Testis (tissue), 5 donors: ENCODE measurements at places on chromosomes 13 and 19.

DNA sequence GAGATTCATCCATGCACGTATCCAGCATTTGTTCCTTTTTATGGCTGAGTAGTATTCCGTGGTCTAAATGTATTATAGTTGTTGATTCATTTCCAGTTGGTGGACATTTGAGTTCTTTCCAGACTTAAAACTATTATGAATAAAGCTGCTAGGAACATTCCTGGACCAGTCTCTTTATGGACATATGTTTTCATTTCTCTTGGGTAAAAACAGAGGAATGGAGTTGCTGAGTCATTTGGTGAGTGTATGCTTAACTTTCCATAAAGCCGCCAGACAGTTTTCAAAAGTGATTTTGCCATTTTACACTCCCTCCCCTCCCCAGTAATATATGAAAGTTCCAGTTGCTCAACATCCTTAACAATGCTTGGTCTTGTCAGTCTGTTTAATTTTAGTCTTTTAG, 116.4 kb downstream of the TSHZ3 start:
- no peak for DNase-seq

GRCh38 chr13:29567411-29567810, 28.1 kb downstream of the SLC7A1 start:
- DNase-seq: no peak

- DNase-seq: no peak
Measured at GRCh38 chr19:51220996-51221395, 3.9 kb upstream of the CD33 start.

DNA sequence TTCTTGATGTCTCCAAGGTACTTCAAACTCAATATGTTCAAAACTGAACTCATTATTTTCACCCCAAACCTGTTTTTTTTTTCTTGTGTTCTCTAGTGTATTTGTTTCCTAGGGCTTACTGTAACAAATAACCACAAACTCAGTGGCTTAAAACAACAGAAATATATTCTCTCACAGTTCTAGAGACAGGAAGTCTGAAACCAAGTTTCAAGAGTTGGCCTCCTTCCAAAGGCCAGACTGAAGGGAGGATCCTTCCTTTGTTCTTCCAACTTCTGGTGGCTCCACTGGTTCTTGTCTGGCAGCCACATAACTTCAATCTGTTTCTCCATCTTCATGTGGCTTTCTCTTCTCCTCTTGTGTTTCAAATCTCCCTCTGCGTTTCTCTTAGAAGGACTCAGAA, 62.0 kb upstream of the PDCD5 start:
- DNase-seq: no peak

DNA sequence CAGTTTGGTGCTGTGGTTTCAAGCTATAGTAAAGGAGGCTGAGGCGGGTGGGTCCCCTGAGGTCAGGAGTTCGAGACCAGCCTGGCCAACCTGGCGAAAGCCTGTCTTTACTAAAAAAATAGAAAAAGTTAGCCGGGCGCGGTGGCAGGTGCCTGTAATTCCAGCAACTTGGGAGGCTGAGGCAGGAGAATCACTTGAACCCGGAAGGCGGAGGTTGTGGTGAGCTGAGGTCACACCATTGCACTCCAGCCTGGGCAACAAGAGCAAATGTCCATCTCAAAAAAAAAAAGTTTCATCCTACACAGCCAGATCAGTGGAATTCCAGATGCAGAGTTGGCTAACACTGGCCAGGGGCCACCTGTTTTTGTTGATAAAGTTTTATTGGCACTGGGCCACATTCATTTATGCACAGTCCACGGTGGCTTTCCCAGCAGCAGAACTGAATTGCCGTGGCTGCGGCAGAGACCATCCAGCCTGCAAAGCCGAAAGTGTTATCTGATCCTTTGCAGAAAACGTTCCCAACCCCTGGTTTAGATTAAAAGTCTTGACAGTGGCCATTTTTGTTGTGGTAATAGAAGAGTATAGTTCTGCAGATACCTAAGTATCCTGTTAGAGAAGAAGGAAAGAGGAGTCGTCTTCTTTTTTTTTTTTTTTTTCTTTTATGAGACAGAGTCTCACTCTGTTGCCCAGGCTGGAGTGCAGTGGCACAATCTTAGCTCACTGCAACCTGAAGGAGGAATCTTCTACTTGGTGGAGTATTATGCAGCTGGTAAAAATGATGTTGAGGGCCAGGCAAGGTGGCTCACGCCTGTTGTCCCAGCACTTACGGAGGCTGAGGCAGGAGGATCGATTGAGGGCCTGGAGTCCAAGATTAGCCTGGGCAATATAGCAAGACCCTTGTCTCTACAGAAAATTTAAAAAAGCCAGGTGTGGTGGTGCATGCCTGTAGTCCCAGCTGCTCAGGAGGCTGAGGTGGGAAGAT, 8.7 kb downstream of the NCLN start:
- no peak for DNase-seq

DNA sequence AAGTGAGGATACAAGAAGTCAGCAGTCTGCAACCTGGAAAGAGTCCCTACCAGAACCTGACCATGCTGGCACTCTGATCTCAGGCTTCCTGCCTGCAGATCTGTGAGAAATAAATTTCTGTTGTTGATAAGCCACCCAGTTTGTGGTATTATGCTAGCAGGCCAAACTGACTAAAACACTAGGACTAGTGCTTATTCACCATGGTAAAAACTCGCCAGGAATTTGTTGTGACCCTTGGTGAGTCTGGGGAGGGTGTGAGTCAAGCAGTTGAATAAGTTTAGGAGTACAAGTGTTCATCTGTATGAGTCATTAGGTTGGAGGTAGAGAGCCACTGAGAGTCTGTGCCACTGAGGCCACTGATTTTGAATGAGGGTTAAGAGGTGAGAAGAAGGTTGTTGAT, 3.6 kb downstream of the ZIK1 start:
- no peak for DNase-seq

DNA sequence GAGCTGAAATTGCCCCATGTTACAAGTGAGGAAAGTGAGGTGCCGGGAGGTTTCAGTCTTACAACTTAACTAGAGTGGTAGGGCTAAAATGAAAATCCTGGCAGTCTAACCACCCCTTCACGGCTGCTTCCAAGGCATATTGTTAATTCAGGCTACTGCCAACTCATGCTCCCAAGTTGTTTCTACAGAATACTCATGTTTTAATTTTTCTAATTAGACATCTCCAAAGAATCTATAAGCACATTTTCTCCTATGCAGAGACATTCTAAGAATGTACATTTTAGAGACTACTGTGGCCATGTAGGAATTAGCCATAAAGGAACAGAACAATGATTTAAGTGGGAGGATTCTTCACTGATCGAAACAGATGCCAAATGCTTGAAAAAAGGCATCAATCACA, 7.0 kb upstream of the TSC22D1 start:
- DNase-seq: no peak

GRCh38 chr13:28337166-28338005, 157.5 kb downstream of the FLT1 start:
- DNase-seq: no peak

GRCh38 chr13:51849145-51850101, 4.4 kb upstream of the TMEM272 start:
- DNase-seq: peak; percentile 45

DNA sequence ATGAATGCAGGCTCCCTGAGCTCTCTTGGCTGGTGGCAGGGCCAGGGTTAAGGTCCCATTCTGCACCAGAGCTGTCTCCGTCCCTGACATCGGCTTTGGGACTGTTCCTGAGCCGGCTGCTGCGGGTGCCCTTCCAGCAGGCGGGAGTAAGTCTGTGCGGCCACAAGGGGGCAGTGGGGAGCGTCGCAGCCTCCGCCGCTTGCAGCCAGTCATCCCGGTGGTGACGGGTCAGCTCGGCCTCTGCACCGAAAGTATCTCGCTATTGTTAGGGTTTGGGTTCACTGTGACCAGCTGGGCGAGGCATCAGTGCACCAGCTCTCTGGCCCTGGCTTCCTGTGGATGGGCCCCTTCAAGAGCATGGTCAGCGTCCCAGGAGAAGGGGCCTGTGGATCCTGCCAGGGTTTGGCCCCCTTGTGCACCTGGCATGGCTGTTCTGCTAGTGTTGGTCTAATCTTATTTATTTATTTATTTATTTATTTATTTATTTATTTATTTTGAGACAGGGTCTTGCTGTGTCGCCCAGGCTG, 15.1 kb downstream of the NDUFB7 start:
- DNase-seq: peak; percentile 72

- DNase-seq: no peak
Measured at GRCh38 chr13:85651440-85651839, 147.8 kb downstream of the SLITRK6 start.

- no peak for DNase-seq
Measured at GRCh38 chr13:80499536-80500290, 158.8 kb upstream of the SPRY2 start.

GRCh38 chr13:23794267-23795161, 94.7 kb downstream of the MIPEP start:
- no peak for DNase-seq

DNA sequence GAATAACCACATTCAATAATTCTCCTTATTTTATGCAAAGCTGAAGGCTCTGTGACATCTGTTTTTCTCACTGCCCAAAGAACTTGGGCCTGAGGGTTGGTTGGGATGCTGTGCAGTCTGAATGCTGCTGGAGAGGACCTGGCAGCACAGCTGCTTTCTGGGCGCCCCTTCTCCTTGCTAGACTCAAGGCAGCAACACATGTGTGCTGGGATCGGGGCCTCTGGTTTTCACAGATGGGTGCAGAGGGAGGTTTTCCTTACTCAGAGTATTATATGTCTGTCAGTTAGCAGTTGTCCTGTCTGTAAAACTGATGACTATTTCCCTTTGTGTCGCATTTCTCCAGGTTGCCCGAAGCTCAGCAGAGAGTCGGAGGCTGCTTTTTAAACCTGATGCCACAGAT, 53.2 kb upstream of the TEX29 start:
- no peak for DNase-seq

DNA sequence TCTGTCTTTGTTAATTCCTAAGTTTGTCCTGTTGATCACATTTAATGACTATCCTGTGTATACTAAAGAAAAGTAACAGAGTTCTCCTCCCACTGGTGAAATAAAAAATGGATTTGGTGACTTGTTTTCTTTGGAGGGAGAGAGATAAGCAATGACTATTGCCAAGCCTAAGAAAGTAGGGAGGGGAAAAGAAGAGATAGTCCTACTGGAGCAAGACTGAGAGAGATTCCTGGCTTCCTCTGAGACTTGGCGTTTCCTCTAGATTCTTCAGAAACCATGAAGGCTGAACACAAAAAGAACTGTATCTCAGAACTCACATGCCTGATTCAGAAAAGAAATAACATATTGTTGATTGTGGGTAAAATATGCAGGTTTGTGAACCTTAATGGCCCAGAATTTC, 406.5 kb downstream of the FOXO1 start:
- peak; percentile 36 for DNase-seq

DNA sequence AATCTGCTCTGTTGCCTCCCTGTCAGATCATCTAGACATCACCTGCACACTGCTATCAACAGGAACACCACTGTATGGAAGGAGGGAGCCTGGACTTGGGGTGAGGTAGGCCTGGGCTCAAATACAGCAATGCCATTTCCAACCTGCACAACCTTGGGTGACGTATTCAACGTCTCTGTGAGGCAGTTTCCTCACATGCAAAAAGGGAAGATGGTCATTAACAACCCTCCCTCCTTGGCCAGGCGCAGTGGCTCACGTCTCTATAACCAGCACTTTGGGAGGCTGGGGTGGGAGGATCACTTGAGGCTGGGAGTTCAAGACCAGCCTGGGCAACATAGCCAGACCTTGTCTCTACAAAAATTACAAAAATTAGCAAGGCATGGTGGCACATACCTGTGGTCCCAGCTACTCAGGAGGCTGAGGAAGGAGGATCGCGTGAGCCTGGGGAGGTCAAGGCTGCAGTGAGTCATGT, 13.1 kb downstream of the XRCC1 start:
- DNase-seq: no peak
